Right lung (tissue), 10 donors: ENCODE measurements at places on chromosomes 12 and 14. TPM values are rescaled to one million over a fixed set of nuclear protein-coding genes. Genes with fewer than 3 reads are reported as not detected.

WDHD1 gene
- polyA plus RNA-seq = 25.4 TPM

SERPINA5 gene
- 0.57 TPM for polyA plus RNA-seq

KRT4 gene
- 1.9 TPM for polyA plus RNA-seq

HCFC2 gene
- polyA plus RNA-seq = 23.0 TPM

TRAFD1 gene
- 39.4 TPM for polyA plus RNA-seq

ACAD10 gene
- 39.1 TPM for polyA plus RNA-seq

KICS2 gene
- polyA plus RNA-seq = 4.0 TPM

PTCSC3 gene
- 3.2 TPM for polyA plus RNA-seq

SPTB gene
- 3.1 TPM for polyA plus RNA-seq

CCDC85C gene
- polyA plus RNA-seq = 12.7 TPM

CCDC60 gene
- polyA plus RNA-seq = 1.3 TPM

- DNase-seq = no peak
Measured at GRCh38 chr14:54730156-54730961, 163.4 kb downstream of the SAMD4A start.

DNA sequence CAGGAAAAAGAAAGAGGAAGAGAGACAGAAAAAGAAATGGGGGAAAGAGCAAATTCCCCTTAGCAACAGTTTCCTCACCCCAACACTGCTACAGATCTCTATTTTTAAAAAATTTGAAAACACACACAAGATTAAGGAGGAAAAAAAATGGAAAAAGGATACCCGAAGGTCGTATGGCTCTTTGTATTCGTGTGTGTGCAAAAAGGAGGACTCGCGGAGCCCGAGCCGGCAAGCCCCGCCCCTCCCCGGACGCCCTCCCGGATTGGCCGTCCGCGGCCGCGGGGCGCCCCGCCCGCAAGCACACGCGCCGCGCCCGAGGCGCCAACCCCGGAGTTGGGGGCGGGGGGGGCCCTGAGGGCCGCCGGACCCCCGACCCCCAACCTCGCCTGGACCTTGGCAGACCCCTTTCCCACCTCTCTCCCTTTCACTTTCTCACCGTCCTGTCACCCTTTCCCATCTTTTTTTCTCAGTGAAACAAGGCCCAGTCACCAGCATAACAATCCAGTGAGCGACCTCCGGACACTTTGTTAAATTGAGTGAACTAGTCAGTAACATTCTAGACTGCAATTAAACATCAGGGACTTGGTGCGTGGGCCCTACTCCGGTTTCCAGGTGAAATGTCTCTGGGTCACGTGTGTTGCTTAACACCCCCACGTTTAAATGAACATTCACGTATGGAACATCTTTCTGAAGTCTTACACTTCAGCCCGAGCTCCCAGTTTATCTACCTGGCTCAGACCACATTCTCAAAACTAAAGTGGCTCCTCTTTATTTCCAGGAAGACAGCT, at the start of gene C14orf93:
Gene C14orf93, minus strand, starts transcription at position 205 of the 788 bp plus-strand sequence. CDS start 11,120 bp downstream, outside the sequence.
- DNase-seq = peak; percentile 71

GRCh38 chr12:64034901-64035576, 187.1 kb downstream of the KICS2 start:
- DNase-seq = no peak

- no peak for DNase-seq
Measured at GRCh38 chr12:62629413-62629812, 162.8 kb downstream of the MON2 start.

DNA sequence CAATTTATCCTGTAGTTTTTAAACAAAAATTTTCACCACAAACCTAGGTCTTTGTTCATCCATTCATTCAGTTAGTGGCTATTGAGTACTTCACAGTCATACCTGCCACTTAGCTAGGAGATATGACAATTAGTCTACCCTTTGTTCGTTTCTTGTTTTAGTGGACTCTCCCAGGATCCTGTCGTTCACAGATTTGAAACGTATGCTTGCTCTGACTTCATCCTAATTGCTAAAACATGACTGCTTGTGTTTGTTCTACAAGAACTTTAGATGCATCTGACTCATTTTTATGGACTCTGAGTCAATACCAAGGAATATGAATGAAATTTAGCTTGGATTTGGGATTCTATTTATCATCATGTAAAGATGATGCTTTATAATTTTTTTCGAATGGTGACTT, 69.5 kb downstream of the TBC1D30 start:
- no peak for DNase-seq

- DNase-seq = no peak
Measured at GRCh38 chr14:28831126-28831525, 64.5 kb downstream of the FOXG1 start.

- no peak for DNase-seq
Measured at GRCh38 chr14:21612324-21612723, 22.4 kb downstream of the OR10G2 start.

DNA sequence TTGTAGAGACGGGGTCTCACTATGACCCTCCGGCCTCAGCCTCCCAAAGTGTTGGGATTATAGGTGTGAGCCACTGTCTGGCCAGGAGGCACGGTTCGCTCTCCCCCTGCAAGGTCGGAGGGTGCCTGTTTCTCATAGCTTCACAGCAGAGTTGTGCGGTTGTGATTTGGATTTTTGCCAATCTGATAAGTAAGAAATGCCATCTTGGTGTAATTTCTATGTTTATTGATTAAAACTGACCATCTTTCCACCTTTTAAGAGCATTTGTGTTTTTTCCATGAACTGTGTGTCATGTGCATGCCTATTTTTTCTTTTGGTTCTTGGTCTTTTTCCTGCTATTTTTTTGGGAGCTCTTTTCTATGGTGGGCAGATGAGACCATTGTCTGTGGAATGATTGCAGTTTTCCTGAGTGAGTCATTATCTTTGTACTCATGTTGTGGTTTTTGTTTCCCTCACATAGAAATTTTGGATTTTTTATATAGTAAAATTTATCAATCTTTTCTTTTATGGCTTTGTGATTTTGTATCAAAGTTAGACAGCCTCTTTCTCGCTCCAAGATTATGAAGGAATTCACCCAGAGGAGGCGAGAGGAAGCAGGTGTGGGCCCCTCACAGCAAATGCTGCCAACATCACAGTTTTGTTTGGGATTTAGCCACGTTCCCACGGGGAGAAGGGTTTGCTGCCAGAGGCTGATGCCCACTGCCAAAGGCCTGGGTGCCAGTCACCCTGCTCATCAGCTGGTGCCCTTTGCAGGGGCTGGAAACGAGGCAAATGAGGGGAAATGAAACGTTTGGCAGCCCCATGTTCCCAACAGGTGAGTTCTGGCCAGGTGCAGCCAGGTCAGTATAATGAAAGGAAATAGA, 47.2 kb downstream of the RFX4 start:
- no peak for DNase-seq

- no peak for DNase-seq
Measured at GRCh38 chr12:57368349-57369095, 62.3 kb downstream of the R3HDM2 start.

DNA sequence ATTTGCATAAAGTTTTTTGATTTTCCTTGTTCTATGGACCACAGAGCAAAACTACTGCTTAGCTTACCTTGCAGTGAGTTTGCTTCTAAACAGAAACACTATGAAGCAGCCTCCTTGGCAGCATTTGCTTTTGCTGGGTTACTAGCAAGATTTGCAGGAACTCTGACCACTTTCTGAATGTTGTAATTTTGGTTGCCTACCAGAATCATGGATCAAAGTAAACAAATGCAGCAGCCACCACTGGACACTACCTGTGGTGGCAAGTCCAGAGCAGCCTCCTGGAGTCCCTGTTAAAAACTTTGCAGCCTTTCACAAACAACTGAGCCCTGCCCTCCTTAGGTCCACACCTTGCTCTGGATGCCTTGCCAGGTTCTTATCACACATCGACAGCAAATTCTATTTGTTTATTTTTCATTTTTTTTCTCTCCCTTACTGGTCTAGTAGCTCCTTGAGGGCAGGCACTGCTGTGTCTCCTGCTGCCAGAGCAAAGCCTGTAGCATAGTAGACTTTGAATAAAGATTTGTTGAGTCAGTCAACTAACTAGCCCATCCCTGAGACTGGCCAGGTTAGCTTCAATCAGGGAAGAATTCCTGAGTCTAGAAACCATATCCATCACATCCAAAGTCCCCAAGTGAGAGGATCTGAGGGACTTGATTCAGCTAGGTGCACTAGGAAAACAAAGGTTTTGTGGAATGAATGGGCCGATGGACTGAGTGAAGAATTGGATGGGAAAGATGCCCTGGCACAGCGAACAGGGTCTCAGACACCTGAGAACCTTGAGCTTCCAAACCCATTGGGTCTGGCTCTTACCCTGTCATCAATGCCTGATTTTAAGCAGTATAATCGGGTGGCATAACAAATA, 5.7 kb downstream of the TTC6 start:
- DNase-seq = no peak

GRCh38 chr14:91573894-91574837, 64.1 kb upstream of the PPP4R3A start:
- peak; percentile 21 for DNase-seq

DNA sequence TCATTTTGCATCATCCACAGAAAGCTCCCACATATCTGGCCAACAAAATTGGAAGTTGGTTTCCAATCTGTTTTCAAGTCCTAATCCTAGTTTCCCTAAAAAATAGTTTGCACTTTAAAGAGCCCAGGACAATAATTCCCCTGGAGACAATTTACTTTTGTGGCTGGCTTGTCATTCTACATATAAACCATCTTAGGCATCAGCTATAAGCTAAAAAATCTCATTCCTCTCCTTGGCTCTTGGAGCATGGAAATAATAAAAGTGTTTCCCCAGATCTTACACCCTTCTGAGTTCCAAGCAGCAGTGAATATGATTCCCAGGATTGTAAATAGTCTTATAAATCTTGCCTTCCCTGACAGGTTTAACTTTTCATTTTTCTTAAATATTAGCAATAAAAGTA, 89.1 kb upstream of the NUDT4 start:
- DNase-seq = no peak

GRCh38 chr12:92505254-92506231, 197.2 kb upstream of the PLEKHG7 start:
- peak; percentile 72 for DNase-seq

DNA sequence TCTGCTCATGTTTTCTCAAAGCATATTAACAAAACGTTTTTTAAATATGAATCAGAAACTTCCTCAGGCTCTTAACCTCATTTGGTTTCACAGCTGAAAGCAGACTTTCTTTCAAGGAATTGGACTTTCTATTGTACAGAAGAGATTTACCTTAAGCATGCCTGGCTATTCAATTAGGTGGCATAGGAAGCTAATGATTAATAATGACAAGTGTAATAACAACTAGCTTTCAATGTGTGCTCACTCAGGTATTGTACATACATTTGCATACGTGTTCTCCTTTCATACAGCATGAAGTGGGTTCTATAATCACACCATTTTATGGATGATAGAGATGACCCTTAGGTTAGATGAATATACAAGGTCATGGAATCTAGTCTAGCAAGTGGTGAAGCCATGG, 115.7 kb downstream of the ANO6 start:
- no peak for DNase-seq

- DNase-seq = no peak
Measured at GRCh38 chr14:26281280-26281998, 316.4 kb downstream of the NOVA1 start.

- DNase-seq = no peak
Measured at GRCh38 chr14:77082356-77082755, 15.7 kb upstream of the CIPC start.

- DNase-seq = no peak
Measured at GRCh38 chr14:100076133-100076532, 10.9 kb downstream of the EVL start.
